ENCODE measurements at places on chromosomes 3 and 15. TPM values are rescaled to one million over a fixed set of nuclear protein-coding genes. Genes with fewer than 3 reads are reported as not detected.

NR2F2 gene
- 11.9 TPM for polyA plus RNA-seq

POLQ gene
- polyA plus RNA-seq, result 0.71 TPM

PLSCR5 gene
- polyA plus RNA-seq, result 0.21 TPM

SLC12A1 gene
- 0.11 TPM for polyA plus RNA-seq

GATA2 gene
- 5.1 TPM for polyA plus RNA-seq

FAM98B gene
- 15.4 TPM for polyA plus RNA-seq

PLCB2 gene
- polyA plus RNA-seq, result 125 TPM

SERINC4 gene
- polyA plus RNA-seq, result 0.52 TPM

IP6K1 gene
- polyA plus RNA-seq, result 17.2 TPM

MAP4 gene
- 49.8 TPM for polyA plus RNA-seq

GOLGA8T gene
- polyA plus RNA-seq, result 0.07 TPM

U2SURP gene
- polyA plus RNA-seq, result 79.7 TPM

CYP8B1 gene
- polyA plus RNA-seq, result 0.02 TPM

ARRDC4 gene
- 13.3 TPM for polyA plus RNA-seq

CIB1 gene
- polyA plus RNA-seq, result 169 TPM

RETNLB gene
- polyA plus RNA-seq, result 0.09 TPM

USP3 gene
- polyA plus RNA-seq, result 57.6 TPM

GPR171 gene
- 42.6 TPM for polyA plus RNA-seq

- DNase-seq, result peak; percentile 50
Observed at GRCh38 chr15:94164202-94164807, 67.1 kb upstream of the MCTP2 start.

- no peak for DNase-seq
Observed at GRCh38 chr3:194955979-194956696, 270.5 kb downstream of the FAM43A start.

DNA sequence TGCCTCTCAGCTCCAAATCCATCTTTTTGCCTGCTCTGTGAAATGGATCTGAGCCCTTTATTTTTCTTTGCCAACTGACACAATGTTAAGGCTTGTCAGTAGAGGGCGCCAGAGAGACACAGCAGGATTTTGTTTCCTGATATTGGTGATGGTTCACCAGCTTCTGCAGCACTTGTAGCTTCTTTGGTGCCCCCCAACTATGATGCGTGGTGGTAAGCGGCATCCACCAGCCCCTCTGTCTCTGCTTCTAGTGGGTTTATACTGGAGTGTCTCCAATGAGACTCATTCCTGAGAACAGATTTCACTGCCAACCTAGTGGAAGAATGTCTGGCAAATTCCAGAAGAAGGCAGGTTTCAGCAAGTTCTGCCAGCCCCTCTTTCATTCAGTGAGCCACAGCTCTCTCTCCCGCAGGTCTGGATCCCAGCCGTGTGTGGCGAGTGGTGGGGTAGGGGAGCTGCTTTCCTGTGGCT is 471.9 kb upstream of the FRG2C start:
- DNase-seq, result peak; percentile 18

DNA sequence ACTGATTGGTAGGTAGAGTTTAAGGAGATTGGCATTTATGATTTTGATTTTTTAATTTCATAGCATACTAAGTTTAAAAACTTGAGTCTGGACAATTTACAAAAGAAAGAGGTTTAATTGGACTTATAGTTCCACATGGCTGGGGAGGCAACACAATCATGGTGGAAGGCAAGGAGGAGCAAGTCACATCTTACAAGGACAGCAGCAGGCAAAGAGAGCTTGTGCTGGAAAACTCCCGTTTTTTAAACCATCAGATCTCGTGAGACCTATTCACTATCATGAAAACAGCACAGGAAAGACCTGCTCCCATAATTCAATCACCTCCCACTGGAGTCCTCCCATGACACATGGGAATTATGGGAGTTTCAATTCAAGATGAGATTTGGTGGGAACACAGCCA is 630.9 kb upstream of the NR2F2 start:
- no peak for DNase-seq

DNA sequence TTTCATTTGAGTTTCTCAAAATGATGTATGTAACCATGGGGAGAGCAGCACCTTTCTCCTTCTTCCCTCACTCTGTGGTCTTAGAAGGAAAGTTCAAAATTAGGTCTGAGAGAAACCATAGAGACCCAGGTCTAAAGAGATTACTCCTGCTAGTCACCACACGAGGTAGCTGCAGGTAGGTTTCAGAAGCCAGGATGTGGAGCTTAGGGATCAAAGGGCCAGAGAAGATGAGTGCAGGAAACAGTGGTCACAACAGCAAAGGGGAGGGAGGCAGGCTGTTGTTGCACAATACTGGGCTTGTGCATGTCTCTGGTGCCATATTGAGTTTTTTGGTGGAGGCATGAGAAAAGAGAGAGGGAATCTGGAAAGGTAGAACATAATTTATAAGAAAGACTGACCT is 583.6 kb downstream of the AGBL1 start:
- DNase-seq, result no peak

GRCh38 chr3:160105907-160106584 is 117.4 kb downstream of the IL12A start:
- DNase-seq, result no peak

DNA sequence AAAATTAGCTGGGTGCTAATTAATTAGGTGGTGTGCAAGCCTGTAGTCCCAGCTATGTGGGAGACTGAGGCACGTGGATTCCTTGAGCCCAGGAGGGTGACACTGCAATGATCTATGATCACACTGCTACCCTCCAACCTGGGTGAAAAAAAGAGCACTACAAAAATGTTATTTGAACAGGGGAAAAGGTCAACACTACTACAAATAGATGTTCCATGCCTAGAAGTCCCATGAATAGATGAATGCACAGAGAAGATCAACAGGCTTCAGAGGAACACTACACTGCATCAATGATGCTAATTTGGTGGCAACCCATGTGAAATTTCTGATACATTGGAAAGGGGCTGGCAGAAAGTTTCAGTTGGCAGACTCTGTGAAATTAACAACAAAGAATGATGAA is 105.4 kb upstream of the FHIT start:
- DNase-seq, result no peak

DNA sequence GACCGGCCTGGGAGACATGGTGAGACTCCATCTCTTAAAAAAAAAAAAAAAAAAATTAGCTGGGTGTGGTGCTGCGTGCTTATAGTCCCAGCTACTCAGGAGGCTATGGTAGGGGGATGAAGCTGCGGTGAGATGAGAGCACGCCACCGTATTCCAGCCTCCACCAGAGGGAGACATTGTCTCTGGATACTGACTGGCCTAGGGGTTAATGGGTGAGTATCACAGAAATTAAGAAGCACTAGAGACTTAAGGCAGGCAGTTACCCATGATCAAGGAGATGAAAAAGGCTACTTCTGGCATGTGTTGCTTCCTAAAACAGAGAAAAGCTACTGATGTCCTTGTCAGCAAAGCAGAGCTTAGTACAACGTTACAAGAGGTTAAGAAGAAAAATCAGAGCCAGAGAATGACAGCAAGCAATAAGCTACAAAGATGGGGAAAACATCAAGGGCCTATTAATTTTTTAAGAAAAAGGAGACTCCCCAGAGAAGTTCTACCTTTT is 8.6 kb downstream of the TFRC start:
- DNase-seq, result peak; percentile 39

- DNase-seq, result peak; percentile 30
Observed at GRCh38 chr3:141011232-141011996, 39.7 kb upstream of the SPSB4 start.

- DNase-seq, result no peak
Observed at GRCh38 chr3:94061297-94061696, 1.4 kb downstream of the DHFR2 start.

DNA sequence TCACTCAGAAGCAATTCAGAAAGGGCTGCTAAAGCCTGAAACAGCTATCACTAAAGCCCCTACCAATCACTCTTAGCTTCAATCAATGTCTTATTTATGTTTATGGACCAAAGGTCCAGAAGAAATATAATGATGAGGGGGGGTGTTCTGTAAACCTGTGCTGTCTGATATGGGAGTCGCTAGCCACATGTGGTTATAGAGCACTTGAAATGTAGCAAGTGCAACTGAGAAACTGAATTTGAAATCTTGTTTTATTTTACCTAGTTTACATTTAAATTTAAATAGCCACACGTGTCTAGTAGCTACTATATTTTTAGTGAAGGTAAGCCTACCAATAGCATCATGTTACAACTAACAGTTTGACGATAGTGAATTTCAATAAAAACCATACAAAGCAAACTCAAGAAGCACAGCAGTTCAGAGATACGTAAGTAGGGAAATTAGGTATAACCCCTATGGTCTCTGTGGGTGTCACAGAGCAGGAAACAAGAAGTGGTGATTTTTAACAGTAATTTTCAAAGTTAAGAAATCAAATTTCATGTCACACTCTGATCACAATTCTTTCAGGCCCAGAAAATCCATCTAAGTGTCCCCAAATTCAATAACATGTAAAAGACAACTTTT is 3.6 kb downstream of the POU1F1 start:
- no peak for DNase-seq

GRCh38 chr3:11392014-11392859 is 120.0 kb downstream of the ATG7 start:
- DNase-seq, result no peak

DNA sequence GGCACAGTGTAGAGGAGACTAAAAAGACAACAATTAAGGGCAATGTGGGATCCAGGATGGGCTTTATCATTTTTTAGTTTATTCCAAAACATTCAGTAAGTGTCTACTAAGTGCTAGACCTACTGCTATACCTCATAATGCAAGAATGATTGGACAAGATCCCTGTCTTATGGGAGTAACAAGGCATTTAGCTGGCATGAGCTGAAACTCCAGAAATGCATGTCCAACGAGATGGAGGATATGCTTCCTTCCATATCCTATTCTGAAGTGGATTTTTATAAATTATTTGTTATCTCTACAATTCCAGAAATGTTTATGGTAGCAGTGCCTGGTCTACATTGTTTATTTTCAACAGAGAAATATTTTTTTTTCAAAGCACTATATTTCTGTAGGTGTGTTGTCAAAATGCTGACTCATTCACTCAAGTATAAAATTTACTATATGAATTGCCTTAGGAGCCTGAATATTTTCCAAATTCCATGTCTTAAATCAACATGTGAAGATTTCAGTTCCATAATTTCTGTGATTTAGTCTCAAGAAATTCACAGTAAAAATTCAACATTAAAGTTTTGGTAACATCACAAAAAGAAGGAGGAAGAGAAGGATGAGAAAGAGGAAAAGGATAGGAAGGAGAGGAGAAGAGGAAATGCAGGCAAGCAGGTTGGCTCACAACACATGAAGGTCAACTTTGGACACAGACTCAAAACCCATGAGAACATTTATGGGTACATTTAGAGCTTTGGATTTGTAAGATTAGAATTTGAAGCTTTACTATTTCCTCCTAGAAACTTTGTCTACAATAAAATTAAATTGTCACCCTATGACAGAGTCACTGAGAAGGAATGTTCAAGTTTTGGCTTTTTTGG is 88.6 kb downstream of the P3H2 start:
- no peak for DNase-seq

- peak; percentile 77 for DNase-seq
Observed at GRCh38 chr3:143973259-143974021, 1.8 kb downstream of the DIPK2A start.

DNA sequence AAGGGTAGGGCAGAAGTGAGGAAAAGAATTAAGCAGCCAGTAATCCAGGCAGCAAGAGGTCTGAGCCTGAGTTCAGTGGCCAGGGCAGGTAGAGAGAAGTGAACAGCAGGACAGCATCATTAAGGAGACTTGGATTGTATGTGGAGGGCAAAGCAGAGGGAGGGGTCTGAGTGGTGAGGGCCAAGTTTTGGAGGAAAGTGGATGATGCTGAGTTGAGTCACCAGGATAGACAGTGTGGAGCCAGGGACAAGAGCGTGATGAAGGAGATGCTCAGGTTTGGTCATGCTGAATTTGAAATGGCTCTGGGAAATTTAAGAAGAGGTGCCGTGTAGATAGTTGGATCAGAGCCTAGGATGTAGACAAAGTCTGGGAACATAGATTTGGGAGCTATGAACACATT is 93.1 kb downstream of the ARHGEF26 start:
- no peak for DNase-seq

GRCh38 chr3:45026957-45027356 is 854 bp downstream of the CLEC3B start:
- DNase-seq, result no peak

GRCh38 chr3:179045719-179046402 is 25.7 kb downstream of the ZMAT3 start:
- DNase-seq, result no peak

- DNase-seq, result no peak
Observed at GRCh38 chr15:57364282-57365007, 11.9 kb upstream of the CGNL1 start.

- no peak for DNase-seq
Observed at GRCh38 chr3:87006844-87007439, 16.0 kb upstream of the VGLL3 start.

DNA sequence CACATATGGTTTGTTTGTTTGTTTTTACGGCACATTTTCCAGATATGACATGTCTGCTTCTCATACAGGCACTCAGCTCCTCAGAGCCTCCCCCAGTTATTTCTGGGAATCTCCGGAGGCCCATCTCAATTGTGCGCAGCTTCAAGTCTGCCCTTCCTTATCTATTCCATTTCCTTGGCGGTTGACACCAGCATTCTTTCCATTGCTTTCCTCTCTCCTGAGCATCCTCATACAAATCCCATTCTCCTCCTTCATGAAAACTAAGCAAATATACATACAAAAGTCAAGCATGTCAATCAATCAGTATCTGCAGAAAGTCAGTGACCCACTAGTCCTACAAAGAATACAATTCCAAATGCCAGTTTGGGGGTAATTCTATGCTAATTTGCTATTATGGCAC is 166.7 kb downstream of the SQOR start:
- DNase-seq, result no peak

GRCh38 chr3:52690560-52690959 is 4.7 kb downstream of the GNL3 start:
- no peak for DNase-seq

- DNase-seq, result no peak
Observed at GRCh38 chr3:5128849-5129248, 6.8 kb downstream of the ARL8B start.

DNA sequence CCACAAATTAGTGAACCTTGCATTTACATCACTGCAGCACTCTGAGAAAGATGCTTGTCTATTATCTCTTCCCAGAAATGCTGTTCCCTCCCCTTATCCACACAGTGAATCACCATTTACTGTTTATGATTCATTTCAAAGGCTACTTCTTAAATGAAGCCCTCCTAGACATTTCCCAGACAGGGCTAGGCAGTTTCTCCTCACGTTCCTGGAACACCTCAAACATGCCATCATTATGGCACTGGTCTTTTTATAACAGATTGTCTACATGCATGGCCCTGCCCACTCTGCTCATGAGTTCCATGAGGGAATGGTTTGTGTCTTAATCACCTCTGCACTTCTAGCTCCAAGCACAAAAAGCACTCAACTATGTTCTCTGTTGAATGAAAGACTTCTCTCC is 32.2 kb upstream of the TM2D3 start:
- DNase-seq, result no peak

GRCh38 chr3:27573780-27574437 is 89.7 kb upstream of the SLC4A7 start:
- DNase-seq, result no peak

- no peak for DNase-seq
Observed at GRCh38 chr15:51202783-51203182, 108.1 kb upstream of the TNFAIP8L3 start.

DNA sequence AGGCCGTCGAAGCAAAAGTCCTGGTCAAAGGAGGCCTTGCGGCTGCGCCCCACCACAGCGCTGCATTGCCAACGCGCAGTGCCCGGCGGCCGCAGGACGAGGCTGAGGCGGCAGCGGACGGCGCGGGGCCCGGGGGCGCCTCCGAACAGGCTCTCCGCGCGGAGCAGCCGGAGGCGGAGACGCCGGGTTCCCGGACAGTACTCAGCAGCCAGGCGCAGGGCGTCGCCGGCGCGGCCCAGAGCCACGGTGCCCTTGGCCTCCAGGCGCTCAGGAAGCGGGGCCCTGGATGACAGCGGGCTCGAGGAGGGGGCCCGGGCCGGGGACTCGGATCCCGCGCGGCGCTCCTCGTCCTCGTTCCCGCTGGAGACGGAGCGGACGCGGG is 1.1 kb downstream of the C2CD4B start:
- DNase-seq, result no peak
